H54 (cell line): ENCODE measurements at places on chromosomes 2 and 18.

DNA sequence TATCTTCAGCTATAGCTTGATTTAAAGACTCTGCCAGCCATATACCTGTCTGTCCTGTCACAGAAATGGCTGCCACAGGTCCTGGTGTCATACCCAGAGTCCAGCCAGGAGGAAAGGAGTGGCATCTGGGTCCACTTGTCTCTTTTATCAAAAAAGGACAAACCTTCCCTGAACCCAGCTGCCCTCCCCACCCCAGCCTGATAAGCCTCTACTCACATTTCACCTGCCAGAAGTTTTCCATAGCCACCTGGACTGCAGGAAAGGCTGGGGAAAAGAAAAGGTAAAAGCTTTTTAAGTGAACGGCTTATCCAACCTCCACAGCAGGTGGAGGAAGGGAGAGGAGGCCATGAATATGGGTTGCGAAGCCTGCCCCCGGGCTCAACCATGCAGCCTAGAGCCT, 32.8 kb downstream of the TMEM163 start:
- DNase-seq, result no peak

- no peak for DNase-seq
These were observed 40.4 kb downstream of the CELF4 start for GRCh38 chr18:37525262-37525585.

- DNase-seq, result no peak
These were observed 300.9 kb downstream of the NBAS start for GRCh38 chr2:15260196-15260595.

DNA sequence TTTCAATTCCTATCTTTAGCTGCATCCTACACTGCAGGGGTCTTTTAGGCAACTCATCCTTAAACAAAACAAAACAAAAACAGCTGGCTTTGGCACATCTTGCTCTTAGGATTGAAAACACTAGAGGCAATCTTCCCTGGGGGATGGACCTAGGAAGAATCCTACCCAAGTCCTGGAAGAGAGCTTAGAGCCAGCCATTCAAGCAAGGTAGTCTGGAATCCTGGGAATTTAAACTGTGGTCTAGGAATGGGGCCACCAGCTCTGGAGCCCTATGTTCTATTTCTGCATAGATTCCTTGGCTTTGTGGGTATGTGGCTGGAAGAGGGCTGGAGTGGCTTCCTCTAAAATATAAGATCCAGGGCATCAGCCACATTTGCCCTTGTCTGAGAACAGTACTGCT, 27.7 kb downstream of the MYL1 start:
- DNase-seq, result no peak

- no peak for DNase-seq
These were observed 102.5 kb downstream of the DPP4 start for GRCh38 chr2:161971551-161971950.

- DNase-seq, result no peak
These were observed 55.4 kb downstream of the EPAS1 start for GRCh38 chr2:46352621-46353020.

- no peak for DNase-seq
These were observed 227.9 kb upstream of the COPS8 start for GRCh38 chr2:236857781-236858180.

- DNase-seq, result no peak
These were observed 86.2 kb downstream of the CRIM1 start for GRCh38 chr2:36441816-36442215.

GRCh38 chr18:59540346-59540745, 156.9 kb downstream of the CCBE1 start:
- DNase-seq, result no peak

GRCh38 chr18:32160547-32160946, 29.3 kb upstream of the MEP1B start:
- DNase-seq, result no peak

DNA sequence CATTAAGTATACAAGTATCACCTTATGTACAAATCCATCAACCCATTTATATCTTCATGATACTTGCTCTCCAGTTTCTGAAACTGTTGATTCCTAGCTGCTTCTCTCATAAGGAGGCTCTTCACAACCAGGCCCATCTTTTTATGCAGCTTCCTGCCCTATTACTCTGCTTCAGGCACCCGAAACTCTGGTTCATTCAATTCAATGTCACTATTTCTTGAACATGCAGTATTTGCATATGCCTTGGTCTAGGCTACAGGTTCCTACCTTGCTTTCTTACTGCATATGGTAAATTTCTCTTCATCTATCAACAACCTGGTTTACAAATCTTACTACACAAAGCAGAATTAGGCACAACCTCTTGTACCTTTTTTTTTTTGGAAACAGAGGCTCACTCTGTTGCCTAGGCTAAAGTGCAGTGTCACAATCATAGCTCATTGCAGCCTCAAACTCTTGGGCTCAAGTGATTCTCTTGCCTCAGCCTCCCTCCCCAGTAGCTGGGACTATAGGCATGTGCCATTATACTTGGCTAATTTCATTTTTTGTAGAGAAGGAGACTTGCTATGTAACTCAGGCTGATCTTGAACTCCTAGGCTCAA, 2.7 kb upstream of the CDKL4 start:
- no peak for DNase-seq

DNA sequence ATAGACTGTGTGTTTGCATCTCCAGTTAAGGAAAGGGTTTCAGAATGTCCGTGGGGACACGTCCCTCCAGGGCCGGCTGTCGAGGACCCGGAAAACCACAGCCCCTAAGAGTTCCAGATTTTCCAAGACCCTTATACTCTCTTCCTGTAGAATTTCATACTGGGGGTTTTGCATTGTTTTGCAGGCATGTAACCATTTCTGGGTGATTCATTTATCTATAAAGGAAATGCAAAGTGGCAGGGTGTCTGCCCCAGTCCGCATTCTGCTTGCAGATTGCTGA, 8.5 kb downstream of the SP9 start:
- no peak for DNase-seq

GRCh38 chr2:120526047-120526562, 180.2 kb downstream of the INHBB start:
- no peak for DNase-seq
